Heart left ventricle (tissue), 16 donors: ENCODE measurements at places on chromosomes 2 and 18. TPM values are rescaled to one million over a fixed set of nuclear protein-coding genes. Genes with fewer than 3 reads are reported as not detected.

Gene KIF3C
- 4.7 TPM for total RNA-seq

Gene MEP1B
- total RNA-seq, result not detected

Gene ANKRD30BL
- total RNA-seq, result not detected

Gene CFLAR
- total RNA-seq, result 220 TPM

Gene TRIB2
- 56.4 TPM for total RNA-seq

Gene ALPP
- total RNA-seq, result not detected

Gene TUBA3E
- 5.1 TPM for total RNA-seq

Gene HTRA2
- total RNA-seq, result 26.1 TPM

Gene DPP10
- not detected for total RNA-seq

DNA sequence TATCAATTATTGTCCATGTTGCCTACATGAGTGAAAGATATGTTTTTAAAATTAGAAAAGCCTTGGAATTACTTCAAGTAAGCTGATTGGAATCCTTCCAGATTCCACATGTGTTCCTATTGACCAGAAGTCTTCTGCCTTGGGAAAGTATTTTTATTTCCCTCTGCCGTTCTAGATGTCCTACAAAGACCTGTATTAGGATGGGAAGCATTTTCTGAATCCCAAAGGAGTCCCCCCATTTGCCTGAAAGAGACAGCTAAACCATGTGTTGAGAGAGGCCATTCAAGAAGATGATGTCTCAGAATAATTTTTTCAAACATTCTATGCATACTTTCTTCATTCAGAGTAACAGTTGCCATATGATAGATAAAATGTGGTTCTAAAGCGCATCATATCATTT lies 19.0 kb upstream of the MYO1B start:
- no peaks in the 10 kb centered on the region for H3K27me3 ChIP-seq
- DNase-seq, result no peak
- H3K36me3 ChIP-seq, result no peaks in the 10 kb centered on the region
- no peaks in the 10 kb centered on the region for H3K4me1 ChIP-seq
- H3K27ac ChIP-seq, result peak overlapping the region; percentile 66

GRCh38 chr2:12032398-12032797 lies 286.0 kb downstream of the LPIN1 start:
- H3K36me3 ChIP-seq, result no peaks in the 10 kb centered on the region
- H3K4me3 ChIP-seq, result no peak overlapping the region
- no peak for DNase-seq
- H3K27ac ChIP-seq, result no peak overlapping the region
- no peaks in the 10 kb centered on the region for H3K4me1 ChIP-seq

- H3K27me3 ChIP-seq, result no peaks in the 10 kb centered on the region
- H3K36me3 ChIP-seq, result no peaks in the 10 kb centered on the region
- DNase-seq, result no peak
- H3K27ac ChIP-seq, result no peak overlapping the region
Observed at GRCh38 chr2:192657362-192657761, 462.6 kb upstream of the TMEFF2 start.

GRCh38 chr2:166344286-166345113 lies 31.2 kb downstream of the SCN9A start:
- no peaks in the 10 kb centered on the region for H3K4me1 ChIP-seq
- no peak for DNase-seq
- no peak overlapping the region for H3K27ac ChIP-seq
- H3K36me3 ChIP-seq, result no peaks in the 10 kb centered on the region
- H3K27me3 ChIP-seq, result no peaks in the 10 kb centered on the region
- no peak overlapping the region for H3K4me3 ChIP-seq

- no peaks in the 10 kb centered on the region for H3K36me3 ChIP-seq
- no peaks in the 10 kb centered on the region for H3K27me3 ChIP-seq
- H3K4me1 ChIP-seq, result no peaks in the 10 kb centered on the region
- DNase-seq, result no peak
- peak overlapping the region; percentile 49 for H3K27ac ChIP-seq
- no peak overlapping the region for H3K4me3 ChIP-seq
Observed at GRCh38 chr2:150166313-150167051, 321.0 kb downstream of the RND3 start.

DNA sequence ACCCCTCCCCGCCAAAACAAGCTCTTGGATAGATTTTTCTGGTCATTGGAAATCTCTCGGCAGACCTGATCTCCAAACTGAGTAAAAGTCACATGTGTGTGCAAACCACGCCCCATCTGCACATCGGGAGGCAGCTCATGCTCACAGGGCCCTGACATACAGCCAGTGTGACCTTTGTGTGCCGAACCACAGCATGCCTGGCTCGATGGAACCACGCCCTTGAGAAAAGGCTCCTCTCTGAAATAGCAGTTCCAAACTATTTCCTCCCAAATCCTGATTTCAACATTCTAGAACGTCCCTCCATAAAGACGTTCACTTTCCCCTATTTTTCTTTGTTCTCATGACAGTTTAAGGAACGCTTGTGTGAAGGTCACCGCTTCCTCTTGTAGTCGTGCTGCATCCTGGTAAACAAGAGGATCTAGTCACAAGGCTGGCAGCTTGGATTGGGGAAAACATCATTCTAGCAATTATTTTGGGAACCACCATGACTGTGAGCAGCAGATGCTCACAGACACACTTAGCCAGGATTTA lies 59.3 kb upstream of the MAP4K4 start:
- DNase-seq, result no peak
- H3K27ac ChIP-seq, result no peak overlapping the region
- no peak overlapping the region for H3K4me3 ChIP-seq
- no peaks in the 10 kb centered on the region for H3K4me1 ChIP-seq
- no peaks in the 10 kb centered on the region for H3K27me3 ChIP-seq

- DNase-seq, result no peak
- H3K27ac ChIP-seq, result no peak overlapping the region
- H3K4me3 ChIP-seq, result no peak overlapping the region
- peaks cover 25% of the 10 kb centered on the region for H3K27me3 ChIP-seq
- no peaks in the 10 kb centered on the region for H3K36me3 ChIP-seq
Observed at GRCh38 chr2:175383286-175383685, 201.8 kb upstream of the ATP5MC3 start.

- H3K4me3 ChIP-seq, result no peak overlapping the region
- peaks cover 21% of the 10 kb centered on the region for H3K4me1 ChIP-seq
- H3K36me3 ChIP-seq, result no peaks in the 10 kb centered on the region
Observed at GRCh38 chr2:46229134-46230063, 67.8 kb upstream of the EPAS1 start.

GRCh38 chr18:12879840-12880540 lies 4.0 kb downstream of the PTPN2 start:
- DNase-seq, result no peak
- H3K27me3 ChIP-seq, result no peaks in the 10 kb centered on the region
- no peak overlapping the region for H3K27ac ChIP-seq
- peaks cover 63% of the 10 kb centered on the region for H3K4me1 ChIP-seq
- no peaks in the 10 kb centered on the region for H3K36me3 ChIP-seq

DNA sequence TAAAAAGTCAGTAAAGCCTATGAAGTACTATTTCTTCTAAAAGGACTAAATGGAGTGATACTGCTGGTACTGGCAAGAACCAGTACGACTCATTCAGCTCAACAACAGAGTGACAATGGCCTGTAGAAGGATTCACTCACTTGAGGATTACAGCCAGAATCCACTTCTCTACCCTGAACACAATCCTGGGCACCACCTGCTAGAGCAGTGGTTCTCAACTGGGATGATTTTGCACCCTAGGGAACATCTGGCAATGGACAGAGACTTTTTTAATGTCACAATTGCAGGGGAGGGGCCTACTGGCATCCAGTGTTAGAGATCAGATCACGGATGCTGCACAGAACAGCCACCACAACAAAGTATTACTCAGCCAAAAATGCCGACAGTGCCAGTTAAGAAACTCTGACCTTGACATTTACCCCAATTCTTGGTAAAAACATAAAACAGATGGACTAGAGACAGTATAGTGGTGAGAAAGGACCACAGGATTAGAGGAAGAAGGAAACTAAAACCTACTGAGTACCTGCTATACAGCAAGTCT lies 5.0 kb downstream of the SPIRE1 start:
- no peaks in the 10 kb centered on the region for H3K4me1 ChIP-seq
- H3K27me3 ChIP-seq, result no peaks in the 10 kb centered on the region
- H3K27ac ChIP-seq, result peak overlapping the region; percentile 66
- no peak for DNase-seq

- no peak overlapping the region for H3K4me3 ChIP-seq
- DNase-seq, result no peak
- H3K4me1 ChIP-seq, result no peaks in the 10 kb centered on the region
Observed at GRCh38 chr2:192719629-192720028, 524.9 kb upstream of the TMEFF2 start.

- H3K36me3 ChIP-seq, result no peaks in the 10 kb centered on the region
- H3K27me3 ChIP-seq, result no peaks in the 10 kb centered on the region
- H3K27ac ChIP-seq, result no peak overlapping the region
- H3K4me1 ChIP-seq, result no peaks in the 10 kb centered on the region
Observed at GRCh38 chr18:44036501-44036900, 644.2 kb upstream of the SETBP1 start.

DNA sequence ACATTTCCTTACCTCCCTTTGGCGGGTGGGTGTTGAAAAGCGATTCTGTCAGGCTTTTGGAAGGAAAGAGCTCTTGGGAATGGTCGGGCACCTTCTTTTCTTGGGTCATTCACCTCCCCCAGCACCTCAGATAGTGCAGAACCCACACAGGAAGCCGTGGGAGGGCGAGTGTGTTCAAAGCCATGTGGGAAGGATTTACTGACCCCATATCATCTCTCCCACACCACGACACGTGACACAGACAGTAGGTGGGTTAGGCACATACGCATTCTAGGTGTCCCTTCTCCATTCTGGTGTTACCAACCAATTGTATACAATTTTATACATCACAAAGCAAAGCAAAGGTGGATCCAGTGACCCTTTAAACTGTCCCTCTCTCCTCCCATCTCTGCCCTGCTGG lies 263.7 kb upstream of the REV1 start:
- H3K27me3 ChIP-seq, result no peaks in the 10 kb centered on the region
- DNase-seq, result no peak
- no peak overlapping the region for H3K27ac ChIP-seq
- no peaks in the 10 kb centered on the region for H3K36me3 ChIP-seq
- no peak overlapping the region for H3K4me3 ChIP-seq

DNA sequence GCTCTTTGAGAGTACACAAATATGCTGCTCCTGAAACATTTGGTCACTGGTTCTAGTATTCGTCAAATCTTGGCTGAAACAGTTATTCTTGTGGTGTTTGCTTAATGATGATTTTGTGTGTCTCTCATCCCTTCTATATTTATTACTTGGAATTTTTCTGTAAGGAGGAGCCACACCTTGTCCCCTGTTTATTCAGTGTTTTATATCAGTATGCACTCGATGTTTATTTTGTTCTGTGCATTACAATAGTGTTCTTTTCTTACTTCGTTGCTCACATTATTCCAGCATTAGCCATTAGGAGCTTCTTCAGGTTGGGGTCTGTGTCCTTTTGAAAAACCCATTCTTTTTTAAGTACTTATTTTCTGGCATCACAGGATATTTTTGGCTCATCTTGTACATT lies 5.1 kb upstream of the RAMP1 start:
- no peak overlapping the region for H3K4me3 ChIP-seq
- H3K27ac ChIP-seq, result no peak overlapping the region
- H3K4me1 ChIP-seq, result no peaks in the 10 kb centered on the region
- peaks cover 9% of the 10 kb centered on the region for H3K27me3 ChIP-seq
- DNase-seq, result no peak
- H3K36me3 ChIP-seq, result no peaks in the 10 kb centered on the region

- H3K27ac ChIP-seq, result no peak overlapping the region
- no peaks in the 10 kb centered on the region for H3K27me3 ChIP-seq
- no peaks in the 10 kb centered on the region for H3K36me3 ChIP-seq
- H3K4me3 ChIP-seq, result no peak overlapping the region
Observed at GRCh38 chr2:145750612-145751011, 1230.7 kb upstream of the ZEB2 start.

DNA sequence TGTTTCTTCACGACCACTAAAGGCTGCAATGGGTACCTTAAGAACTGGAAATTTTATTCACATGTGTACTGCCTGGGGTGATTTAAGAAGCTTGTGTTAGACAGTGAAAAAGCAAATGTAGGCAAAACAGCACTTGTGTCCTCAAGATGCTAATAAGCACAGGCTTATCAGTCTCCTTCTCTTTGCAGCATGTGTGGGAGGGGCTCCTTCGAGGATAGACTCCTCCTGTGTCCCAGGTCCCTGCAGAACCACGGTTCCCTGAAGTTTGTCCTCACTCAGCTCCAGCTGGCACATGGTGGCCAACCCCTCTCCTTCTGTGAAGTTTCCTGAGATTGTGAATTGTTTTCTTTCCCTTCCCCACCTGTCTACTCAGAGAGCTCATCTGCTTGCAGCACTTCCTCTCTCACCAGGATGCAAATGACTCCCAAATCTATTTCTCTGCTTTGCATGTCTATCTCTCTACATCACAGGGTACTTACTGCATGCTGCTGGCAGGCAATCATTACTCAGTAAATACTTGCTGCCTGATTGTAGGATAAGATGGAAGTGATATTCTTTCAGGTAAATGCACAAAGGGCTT lies 589.6 kb upstream of the KLHL29 start:
- H3K27ac ChIP-seq, result no peak overlapping the region
- H3K4me3 ChIP-seq, result no peak overlapping the region
- H3K27me3 ChIP-seq, result no peaks in the 10 kb centered on the region
- H3K36me3 ChIP-seq, result no peaks in the 10 kb centered on the region
- no peak for DNase-seq
- no peaks in the 10 kb centered on the region for H3K4me1 ChIP-seq

DNA sequence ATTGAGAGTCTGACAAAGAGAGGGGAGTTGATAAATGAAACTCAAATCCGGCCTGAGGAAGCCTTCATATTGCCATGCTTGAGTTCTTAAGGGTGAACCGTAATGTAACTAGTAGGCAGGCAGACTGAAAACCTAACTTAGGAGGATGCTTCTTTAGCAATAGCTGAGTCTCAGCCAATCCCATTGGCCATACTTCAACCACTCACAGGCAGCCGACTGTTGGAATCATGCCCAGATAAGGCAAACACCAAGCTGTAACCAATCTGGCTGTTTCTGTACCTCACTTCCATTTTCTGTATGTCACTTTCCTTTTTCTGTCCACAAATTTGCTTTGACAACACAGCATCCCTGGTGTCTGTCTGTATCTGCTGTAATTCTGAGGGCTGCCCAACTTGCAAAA lies 39.5 kb downstream of the TPRKB start:
- no peak overlapping the region for H3K4me3 ChIP-seq
- H3K27me3 ChIP-seq, result no peaks in the 10 kb centered on the region
- no peaks in the 10 kb centered on the region for H3K36me3 ChIP-seq
- H3K4me1 ChIP-seq, result no peaks in the 10 kb centered on the region
